ENCODE measurements at places on chromosomes 12 and 14.

DNA sequence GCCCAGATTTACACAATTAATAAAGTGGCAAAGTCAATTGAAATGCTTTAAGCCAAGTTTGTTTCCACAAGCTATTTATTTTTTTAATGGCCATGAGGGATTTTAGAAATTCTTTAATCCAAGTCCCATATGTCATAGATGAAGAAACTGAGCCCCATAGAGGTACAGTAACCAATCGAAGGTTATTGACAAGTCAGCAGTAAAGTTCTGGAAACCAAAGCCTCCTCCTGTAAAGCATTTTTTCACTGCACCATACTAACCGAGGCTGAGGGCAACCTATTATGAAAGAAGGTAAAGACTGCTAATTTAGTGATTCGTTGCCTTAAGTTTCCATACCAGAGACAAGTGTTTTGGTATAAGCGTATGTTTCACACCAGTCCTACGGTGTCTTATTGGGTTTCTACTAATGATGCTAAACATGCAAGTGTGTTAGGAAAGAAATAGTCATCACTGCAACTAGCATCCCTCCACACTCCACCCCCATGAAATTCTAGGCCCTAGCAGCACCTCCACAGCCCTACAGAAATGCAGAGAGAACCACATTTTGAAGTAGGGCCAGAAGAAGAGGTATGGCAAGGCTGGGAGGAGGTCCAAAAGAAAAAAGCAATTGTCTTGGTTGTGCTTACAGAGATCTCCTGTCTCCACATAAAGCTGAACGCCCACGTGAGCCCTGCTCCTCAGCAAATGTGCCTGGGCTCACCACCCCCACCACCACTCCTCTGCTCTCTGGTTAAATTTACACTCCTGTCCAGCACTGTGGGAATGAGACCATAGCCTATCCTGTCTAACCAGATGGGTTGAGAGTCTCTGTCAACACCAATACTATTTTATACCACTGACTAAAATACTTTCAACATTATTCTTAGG lies 271.1 kb upstream of the G2E3 start:
- DNase-seq, result no peak

GRCh38 chr14:77309131-77309530 lies 11.6 kb downstream of the POMT2 start:
- no peak for DNase-seq

GRCh38 chr12:26157001-26157400 lies 32.2 kb upstream of the BHLHE41 start:
- no peak for DNase-seq

DNA sequence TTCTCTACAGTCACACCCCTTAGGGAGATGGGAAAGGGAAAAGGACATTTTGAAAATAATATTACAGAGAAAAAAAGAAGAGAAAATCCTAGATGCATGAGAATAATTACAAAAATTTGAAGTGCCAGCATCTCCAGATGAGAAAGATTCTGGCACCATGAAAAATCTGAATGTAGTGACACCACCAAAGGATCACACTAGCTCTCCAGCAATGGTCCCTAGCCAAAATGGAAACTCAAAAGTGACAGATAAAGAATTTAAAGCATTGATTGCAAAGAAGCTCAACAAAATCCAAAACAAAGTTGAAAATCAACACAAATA lies 27.4 kb upstream of the GARIN6 start:
- DNase-seq, result no peak

DNA sequence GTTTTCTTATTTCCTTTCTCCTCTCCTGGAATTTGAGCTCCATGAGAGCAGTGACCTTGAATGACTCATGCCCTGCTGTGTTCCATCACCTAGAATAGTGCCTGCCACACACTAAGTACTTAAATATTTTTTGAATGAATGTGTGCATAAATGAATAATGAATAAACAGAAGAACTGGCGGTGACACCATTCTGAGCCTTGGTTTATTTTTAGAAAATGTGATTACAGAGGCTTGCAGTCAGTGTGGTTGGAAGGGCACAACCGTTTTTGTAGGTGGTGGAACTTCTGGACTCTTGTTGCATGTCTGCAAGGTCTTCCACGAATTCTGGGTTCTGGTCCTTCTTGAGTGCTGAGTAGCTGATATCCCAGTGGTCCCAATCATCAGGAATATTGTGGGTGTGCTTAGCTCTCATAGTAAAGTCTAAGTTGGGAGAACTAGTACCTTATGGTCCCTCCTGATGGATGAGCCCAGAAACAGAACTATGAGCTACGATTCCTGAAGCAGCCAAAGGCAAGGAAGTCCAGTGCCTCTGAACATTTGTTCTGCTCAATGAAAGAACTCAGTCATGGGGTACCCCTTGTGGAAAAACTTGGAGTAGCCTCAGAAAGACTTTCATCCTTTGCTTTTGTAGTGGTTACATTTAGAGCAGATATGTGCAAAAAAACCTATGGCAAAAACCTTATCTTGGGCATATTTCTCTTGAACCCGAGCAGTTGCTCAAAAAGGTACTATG lies 28.8 kb upstream of the BHLHE41 start:
- DNase-seq, result peak; percentile 82

DNA sequence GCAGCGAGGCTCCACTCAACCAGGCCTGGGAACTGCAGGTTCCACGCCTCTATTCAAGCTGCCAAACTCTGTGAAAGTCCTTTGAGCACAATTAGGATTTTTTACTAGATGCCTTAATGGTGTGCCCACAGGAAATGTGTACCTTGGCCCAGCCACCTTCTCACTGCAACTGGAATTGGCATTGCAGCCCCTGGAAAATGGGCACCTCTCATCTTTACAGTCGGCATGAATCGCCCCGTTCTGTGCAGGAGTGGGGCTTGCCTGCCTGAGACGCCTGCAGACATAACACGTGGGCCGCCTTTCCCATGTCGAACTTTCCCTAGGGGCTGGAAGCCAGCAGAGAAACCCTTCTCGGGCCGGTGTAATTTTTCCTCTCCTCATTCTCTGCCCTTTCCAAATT lies 42.0 kb upstream of the ELK3 start:
- no peak for DNase-seq

DNA sequence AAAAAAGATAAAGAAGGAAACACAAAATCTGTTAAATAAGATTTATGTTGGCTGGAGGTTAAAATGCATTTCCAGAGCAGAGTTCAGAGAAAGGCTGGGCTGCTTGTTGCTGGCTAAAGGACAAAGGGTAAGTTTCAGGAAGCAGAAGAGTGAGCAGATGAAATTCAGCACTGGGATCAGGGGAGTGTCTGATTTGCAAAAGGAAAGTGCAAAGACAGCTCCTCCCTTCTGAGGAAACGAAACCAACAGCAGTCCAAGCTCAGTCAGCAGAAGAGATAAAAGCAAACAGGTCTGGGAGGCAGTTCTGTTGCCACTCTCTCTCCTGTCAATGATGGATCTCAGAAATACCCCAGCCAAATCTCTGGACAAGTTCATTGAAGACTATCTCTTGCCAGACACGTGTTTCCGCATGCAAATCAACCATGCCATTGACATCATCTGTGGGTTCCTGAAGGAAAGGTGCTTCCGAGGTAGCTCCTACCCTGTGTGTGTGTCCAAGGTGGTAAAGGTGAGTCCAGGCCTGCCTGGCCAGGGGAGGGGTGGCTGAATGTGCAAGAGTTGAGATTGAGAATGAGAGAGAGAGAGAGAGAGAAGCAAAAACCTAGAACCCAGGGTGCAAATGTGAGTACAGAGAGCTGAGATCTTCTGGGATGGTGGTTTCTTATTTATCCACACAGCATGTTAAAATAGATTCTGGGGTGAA lies at the start of gene OAS1:
OAS1 (plus strand) TSS at position 251 of the 703 bp plus-strand sequence; CDS start at position 329, 78 bp downstream.
- DNase-seq, result peak; percentile 68

DNA sequence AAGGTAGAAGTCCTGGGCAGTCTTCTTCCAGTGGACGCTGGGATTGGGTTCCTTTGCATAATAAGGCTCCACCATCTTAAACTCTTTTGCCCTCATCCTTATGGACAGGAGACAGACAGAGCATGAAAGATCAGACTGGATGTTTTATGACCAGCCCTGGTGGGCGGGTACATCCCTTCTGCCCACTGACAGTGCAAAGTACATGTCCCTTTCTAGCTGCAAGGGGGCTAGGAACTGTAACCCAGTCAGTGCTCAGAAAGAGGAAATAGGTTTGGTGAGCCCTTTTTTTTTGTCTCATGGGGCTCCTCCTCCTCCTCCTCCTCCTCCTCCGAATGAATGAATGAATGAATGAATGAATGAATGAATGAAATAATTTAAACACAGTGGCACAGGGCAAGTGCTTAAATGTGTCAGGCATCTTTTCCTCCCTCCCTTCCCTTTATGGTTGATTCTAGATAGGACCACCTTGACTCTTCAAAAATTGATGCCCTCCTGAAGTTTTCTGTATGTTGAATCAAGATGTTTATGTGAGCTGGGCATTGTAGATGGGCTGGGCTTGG lies 36.4 kb upstream of the HNF1A start:
- DNase-seq, result no peak

- peak; percentile 34 for DNase-seq
Measured at GRCh38 chr14:47442211-47442610, 233.2 kb downstream of the MDGA2 start.

DNA sequence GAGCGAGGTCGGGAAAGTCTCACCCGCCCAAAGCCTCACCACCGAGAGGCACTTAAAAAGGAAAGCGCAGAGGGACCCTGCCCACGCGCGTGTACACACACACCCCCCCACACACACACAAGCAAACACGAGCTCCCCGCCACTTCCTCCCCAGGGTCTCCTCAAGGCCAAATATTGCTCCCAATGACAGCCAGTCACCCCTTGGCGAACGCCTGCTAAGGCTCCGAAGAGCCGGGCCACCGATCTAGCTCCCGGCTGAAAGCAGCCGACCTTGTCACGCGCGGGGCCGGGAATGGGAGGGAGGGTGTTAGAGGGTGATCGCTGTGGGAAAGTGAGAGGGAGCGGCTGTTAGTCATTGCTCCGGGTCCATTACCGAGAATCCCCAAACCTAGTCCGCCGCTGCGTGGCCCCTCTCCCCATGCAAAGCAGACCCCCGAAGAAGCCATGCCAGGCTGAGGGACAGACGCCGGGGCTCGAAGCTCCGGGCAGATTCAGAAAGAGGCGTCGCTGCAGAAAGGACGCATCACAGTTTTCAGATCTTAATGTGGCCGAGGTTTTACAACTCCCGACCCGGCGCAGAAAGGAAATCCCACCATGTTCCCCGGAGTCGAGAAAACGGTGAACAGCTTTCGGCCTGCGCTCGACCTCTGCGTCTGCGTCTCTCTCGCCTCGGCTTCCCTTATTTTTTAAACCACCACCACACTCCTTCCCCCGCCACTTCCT lies 2.6 kb downstream of the BMP4 start:
- no peak for DNase-seq

GRCh38 chr12:115456946-115457689 lies 773.1 kb upstream of the TBX3 start:
- peak; percentile 13 for DNase-seq

DNA sequence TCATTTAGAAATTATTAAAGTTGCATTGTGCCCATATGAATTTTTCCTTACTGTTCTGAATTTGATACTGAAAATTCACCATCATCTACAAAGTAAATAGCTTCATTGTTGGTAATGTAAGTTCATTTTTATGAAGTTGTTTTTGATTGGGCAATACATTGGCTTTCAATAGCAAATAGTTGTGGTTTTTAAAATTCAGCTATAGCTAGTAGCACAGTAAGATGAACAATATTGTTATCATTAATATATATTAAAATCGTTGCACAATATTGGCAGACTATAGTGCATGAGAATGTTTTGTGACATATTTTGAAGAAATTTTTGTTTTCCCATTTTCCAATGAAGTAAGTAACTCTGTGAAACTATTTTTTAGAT lies 575.0 kb downstream of the PRKD1 start:
- DNase-seq, result no peak

Measured in RWPE1 (cell line).